ENCODE measurements at places on chromosomes 6 and 20.
A peak's percentile ranks its signal among the peaks of the same experiment; 100 is the strongest.

DNA sequence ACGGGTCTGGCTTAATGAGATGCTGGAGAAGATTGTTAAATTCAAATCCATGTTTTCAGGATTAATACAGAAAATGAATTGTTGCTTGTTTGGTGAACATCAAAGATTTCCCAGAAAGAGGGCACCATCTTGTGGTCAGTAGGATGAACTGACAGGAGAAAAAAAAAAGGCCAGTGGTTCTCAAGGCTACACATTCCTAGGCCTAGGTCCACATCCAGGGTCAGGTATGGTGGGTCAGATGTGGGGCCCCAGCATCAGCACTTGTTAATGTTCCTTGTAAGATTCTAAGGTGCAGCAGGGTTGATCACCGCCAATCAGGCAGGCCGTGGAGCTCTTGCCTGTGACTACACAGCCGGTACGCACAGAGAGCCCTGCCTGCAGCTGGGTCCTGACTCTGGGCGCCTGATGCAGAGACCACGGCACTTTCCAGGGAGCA lies 34.0 kb upstream of the FOXO3 start:
- DNase-seq = no peak

DNA sequence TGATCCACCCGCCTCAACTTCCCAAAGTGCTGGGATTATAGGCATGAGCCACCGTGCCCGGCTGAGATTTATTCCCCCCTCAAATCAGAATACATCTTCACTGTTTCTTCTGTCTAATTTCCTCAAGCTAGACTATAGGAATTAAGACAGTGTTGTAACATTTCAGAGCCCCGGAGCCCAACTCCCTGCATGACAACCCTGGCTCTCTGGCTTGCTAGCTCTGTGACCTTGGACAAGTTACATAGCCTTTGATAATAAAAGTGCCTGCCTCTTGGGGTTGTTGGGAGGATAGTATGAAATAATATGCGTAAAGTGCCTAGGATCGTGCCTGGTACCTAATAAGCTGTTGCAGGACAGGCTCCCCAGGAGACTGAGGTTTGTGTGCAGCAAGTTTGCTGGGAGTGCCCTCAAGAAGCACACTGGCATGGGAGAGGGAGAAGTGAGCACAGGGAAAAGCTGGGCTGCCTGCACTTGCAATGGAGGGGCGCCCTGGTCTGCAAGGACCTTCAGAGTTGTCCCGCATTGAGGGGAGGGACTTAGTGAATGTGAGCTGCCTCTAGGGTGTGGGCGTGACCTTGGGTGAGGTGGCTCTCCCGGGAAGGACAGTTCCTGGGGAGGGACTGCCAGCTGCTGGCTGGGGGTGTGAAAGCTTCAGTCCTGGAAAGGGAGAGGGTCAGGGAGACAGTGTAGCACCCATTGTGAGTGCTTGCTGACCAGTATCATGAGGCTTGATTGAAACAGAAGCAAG lies 43.4 kb downstream of the TAF8 start:
- no peak for DNase-seq

DNA sequence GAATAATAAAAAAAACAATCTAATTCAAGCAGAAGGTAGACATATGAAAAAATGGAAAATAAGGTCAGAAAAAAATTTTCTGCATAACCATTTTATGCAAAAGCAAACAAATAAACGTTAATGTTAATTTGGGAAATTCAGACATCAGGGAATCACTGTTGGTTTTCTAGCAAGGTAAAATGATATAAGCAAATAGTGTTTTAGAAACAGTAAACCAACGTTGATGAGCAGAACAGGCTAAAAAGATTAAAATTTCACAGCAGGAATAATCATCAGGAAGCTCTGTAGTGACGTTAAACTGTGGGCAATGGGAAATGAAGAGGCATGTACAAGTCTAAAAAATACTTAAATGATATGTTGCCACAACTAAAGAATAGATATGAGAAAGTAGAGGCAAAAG lies 54.5 kb upstream of the HMGCLL1 start:
- DNase-seq = no peak

- no peak for DNase-seq
Measured at GRCh38 chr6:166057431-166057830, 110.2 kb downstream of the TBXT start.

GRCh38 chr6:53464927-53465460 lies 79.9 kb downstream of the GCLC start:
- no peak for DNase-seq

- no peak for DNase-seq
Measured at GRCh38 chr20:50207026-50207425, 16.4 kb downstream of the CEBPB start.

DNA sequence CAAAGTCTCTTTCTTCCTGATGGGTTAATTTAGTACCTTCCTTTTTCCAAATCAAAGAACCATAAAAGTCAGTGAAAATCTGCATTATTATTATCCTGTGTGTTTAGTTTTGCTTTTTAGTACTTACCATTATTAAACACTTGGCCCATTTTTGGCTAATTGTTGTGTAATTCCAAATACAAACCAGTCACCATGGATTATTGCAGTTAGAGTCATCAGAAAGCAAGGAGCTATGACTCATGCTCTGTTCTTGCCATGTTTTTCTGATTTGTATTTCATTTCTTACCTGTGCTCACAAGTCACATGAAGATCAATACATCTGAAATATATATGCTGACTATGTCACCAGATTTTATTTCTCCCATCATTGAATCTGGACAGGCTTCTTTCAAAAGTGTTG lies 31.3 kb downstream of the SLC22A3 start:
- no peak for DNase-seq

DNA sequence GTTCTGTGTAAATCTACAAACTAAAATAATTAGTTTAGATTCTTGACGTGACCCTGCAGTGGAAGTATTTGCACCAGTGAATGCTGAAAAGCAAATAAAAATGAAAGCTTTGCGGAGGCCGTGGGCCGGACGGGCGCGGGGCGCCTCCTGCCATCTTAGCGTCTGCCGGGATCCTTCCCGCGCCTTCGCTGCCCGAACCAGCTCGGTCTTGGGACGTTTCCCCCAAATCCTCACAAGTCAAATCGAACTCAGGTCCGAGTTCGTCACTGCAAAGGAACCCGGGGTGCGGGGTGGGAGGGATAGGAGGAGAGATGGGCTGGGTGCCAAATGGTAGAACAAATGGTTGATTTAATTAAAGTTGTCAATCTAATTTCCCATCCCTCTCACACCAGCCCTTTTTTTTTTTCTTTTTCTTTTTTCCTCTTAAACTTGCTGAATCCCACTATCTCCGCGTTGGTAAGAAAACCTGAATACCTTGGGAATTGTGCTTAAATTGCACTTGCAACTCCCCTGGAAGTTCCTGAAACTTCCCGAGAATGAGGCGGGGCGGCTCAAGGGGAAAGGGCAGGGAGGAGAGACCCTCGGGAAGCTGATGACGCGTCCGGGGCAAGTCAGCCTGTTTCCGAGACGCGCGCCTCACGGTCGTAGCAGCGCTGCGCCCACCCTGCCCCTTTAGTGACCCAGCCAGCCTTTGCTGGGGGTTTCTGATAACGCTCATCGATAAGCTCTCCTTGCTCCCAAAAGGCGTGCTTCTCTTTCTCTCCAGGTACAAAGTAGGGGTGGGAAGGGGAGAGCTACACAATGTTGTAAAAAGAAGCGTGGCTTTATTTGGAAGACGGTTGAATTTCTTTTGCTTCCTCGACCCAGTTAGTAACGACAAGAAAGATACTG lies 1.8 kb downstream of the GJA1 start:
- DNase-seq = no peak

- DNase-seq = no peak
Measured at GRCh38 chr6:154404791-154405400, 48.3 kb upstream of the IPCEF1 start.

GRCh38 chr20:10978713-10979112 lies 304.9 kb upstream of the JAG1 start:
- no peak for DNase-seq

DNA sequence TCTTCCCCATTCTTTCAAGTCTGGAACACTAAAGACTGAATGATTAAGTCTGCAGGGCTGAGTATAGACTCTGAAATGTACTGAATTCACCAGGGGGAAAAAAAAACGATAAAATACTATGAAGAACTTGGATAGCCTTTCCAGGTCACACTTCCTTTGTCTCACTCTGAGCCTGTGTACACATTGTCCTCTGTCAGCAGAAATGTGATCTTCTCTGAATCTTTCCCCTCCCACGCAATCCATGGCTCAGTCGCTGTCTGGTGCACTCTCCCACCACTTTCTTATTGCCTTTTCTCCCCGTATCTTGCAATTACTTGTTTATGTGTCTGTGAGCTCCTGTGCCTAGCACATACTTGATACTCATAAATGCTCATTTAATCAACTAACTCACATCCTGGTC lies 212.6 kb upstream of the RSPO3 start:
- no peak for DNase-seq

- DNase-seq = no peak
Measured at GRCh38 chr6:106060167-106060566, 26.0 kb upstream of the PRDM1 start.

- no peak for DNase-seq
Measured at GRCh38 chr6:110557199-110557598, 80.8 kb upstream of the SLC22A16 start.

DNA sequence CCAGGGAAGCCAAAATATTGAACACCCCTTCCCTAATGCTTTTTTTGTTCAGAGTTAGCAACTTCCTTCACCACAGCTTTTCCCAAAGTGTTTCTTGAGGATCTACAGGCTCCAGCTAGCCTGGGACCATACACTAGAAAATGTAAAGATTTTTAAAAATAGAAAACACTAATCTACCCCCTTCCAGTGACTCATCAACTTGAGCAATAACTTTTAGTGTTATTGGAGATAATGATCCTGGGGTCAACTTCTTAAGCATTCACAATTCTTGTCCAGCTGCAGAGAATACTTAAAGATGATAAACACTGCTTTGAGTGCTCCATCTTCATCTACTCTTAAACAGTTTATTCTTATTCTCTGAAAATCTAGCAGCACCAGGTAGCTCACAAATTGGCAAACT lies 131.6 kb downstream of the COL9A1 start:
- no peak for DNase-seq

GRCh38 chr20:44477151-44477550 lies 1.5 kb downstream of the TTPAL start:
- DNase-seq = no peak

DNA sequence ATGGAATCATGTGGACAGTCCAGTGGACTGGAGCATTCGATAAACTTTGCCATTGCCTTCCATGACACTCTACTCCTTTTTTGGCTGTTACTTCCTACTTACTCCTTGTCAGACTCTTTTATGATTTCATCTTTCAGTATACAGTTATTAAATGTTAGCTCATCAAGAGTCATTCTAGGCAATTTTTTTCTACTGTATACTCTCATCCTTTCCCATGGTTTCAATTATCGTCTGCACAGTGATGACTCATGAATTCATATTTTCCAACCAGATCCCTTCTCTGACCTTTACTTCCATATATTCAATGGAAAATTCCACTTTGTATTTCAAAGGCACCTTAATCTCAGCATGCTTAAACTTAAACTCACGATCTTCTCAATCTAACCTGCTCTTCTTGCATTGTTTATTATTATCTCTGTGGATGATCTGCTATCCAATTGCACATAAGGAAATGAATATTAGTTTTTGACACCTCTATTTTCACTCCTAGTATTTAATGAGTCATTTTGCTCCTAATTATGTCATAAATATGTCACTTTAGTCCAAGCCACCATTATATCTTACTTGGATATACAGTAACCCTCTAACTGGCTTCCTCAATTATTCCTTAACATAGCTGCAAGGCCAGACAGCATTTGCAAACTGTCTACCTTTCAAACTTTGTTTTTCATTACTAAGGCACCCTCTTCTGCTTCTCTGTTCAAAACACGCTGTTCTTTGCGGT lies 427.5 kb downstream of the PHF3 start:
- DNase-seq = no peak

DNA sequence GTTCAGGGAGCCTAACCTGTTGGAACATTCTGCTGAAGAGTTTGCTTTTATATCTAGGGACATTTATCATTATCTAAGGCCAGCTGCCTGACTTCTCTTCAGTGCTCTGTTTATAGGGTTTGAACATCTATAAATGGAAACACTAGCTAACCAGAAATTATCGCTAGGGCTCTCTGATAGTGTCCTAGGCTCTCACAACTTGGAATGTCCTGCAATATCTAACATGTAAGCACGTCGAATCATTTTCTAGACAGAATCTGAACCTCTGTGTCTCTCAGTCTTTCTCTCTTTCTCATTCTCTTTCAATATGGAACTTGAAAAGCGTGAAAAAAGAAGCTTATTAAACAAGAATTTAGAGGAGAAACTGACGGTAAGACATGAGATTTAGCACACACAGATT lies 92.5 kb upstream of the MLIP start:
- DNase-seq = no peak

DNA sequence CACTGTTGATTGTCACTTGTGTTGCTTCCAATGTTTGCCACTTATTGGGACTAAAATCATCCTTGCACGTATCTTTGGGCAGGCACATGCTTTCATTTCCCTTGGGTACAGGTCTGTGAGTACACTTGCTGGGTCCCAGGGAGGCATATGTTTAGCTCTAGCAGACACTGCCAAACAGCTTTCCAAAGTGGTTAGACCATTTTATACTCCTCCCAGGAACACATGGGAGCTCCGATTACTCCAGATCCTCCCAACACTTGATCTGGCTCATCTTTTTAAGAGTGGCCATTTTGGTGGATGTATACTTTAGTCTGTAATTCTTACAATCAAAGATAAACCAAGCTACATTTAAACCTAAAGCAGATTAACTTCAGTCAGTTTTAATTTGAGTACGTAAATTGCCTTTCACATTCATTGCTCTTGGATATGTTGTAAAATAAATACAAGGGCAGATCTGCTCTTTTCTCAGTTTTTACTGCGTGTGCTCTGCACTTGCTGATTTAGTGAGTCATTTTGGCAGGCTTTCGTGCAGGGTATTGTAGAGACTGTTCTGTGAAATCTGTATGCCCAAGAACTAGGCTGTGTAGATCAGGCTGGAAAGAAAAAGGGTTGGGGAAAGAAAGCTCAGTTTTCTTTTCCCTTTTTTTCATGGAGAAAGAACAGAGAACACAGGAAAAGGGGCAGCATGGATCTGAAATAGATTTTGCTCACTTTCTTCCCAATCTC lies 19.5 kb downstream of the SLC22A1 start:
- DNase-seq = no peak

GRCh38 chr6:89035252-89036101 lies 45.1 kb upstream of the PNRC1 start:
- no peak for DNase-seq

DNA sequence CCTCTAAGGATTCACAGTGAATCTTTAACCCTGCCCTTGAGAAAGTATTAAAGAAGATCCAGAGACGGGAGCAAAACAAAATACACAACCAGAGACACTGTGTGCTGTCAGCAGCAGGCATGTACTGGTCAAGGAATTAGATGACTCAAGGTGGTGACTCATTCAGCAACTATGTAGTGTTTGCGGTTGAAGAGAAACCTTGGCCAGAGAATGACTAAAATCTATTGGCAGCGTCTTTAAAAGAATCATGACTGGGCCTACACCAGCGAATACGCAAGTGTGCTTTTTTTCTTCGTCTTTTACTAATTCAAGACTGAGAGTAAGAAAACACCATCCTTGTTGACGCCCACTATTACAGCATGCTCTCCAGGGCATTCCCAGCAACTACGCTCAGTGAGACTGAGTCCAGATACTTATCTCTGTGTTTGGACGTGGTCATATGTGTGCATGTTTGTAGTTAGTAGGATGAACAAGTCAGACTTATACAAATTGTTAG lies 72.4 kb upstream of the BACH2 start:
- DNase-seq = peak; percentile 84
